ENCODE measurements at places on chromosomes 2 and 18.

DNA sequence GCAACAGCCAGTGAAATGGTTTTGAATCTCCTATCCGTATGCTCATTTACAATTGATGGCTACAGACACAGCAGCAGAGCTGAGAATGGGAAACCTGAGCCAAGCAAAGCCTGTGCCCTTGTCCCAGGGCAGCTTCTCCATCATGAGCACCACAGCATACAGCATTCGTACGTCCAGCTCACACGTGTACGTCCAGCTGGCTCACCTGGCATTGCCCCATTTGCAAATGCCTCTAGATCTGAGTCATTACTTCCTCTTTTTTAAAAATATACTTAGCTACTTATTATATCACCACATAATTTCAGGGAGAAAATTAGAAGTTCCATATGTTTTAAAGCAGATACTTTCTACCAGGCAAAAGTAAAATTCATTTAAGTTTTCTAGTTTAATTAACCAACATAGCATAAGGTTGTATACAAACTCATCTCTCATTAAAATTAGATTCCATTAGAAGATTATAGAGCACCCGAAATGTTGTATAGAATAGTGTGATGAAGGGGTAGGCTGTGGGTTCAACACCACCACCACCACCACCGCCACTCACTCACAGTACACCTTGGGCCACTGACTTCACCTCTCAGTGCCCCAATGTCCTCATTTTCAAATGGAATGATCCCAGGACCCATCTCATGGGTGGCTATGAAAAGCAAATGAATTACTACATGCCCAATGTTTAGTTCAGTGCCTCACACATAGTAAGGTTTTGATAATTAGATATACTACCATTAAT lies 31.4 kb upstream of the TMEM177 start:
- DNase-seq, result peak; percentile 60

DNA sequence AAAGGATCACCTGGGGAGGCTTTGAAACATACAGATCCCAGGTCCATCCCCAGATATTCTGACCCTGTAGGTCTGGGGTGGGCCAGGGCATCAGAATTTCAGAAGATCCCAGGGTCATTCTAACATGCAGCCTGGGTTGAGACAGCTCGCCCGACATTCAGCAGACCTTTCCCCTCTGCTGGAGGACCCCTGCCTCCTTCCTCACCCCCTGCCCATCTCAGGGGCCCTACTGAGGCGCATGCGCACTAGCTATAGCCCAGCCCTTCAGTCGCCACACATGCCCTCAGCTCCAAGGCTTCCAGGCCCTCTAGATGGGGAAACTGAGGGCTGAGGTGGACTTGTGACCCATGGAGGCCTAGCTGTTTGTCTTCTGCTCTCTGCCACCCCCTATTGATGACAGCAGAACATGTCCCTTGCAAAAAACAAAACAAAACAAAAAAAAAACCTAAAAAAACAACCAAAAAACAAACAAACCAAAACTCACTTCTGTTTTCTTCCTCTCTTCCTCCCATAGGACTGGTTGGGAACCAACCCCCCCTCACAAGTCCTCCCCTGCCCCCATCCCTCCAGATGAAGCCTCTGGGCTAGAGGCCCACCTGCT lies 91.3 kb downstream of the ZBTB7C start:
- DNase-seq, result no peak

- DNase-seq, result no peak
These were observed 14.2 kb downstream of the ST8SIA3 start for GRCh38 chr18:57366528-57367081.

GRCh38 chr2:189542145-189542882 lies 38.3 kb downstream of the SLC40A1 start:
- peak; percentile 9 for DNase-seq

DNA sequence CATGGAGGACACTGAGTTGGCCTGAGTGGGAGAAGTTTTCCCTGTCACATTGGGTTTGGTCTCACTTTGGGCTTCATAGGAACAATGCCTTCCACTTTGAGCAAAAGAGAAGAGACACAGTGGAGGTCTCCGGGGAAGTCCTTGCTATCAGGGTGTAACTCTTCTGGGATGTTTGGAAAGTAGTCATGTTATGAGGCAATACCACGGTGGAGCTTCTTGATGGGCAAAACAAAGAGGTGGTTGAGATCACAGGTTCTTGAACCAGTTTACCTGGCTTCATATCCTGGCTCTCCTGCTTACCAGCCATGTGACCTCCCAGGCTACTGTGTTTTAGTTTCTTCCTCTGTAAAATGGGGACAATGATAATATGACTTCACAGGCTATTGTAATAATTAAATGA lies 478.6 kb downstream of the SLC4A3 start:
- no peak for DNase-seq

DNA sequence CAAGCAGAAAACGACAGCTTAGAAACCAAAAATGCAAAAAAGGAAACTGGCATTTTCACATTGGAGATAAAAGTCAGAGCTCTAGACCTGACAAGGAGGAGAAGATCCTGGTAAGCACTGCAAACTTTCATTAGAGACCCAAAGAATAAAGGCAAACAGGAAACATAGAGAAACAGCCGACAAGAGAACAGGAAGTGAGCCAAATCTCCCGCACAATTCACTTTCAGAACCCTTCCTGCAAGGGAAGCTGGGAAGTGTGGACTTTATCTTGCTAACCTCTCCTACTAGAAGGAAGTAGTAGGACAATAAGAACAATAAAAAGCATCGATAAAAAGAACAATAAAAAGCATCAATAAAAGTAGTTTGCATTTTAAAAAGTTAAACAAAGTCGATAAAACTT lies 417.8 kb upstream of the SPHKAP start:
- peak; percentile 32 for DNase-seq
